ENCODE measurements at places on chromosomes 2 and 18.

- DNase-seq, result peak; percentile 19
Measured at GRCh38 chr18:44181951-44182747, 498.5 kb upstream of the SETBP1 start.

DNA sequence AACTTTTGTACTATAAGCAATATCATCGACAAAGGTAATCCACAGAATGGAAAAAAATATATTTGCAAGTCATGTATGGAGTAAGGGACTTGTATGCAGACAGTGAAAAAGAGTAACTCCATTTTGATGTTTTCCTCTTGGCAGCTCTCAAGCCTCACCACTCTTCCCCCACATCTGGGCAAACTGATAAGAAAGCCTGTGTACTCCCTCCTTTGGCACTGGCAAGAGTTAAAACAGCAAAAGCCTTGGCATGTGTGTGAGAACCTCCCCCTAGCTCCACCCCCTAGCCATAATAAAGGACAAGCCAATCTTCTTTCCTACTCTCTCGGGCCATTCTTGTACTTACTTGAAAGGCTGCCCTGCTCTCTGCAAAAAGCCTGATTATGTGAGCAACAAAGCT is 335.2 kb downstream of the LRATD1 start:
- DNase-seq, result no peak

- DNase-seq, result no peak
Measured at GRCh38 chr18:58670404-58671110, 708 bp upstream of the MALT1 start.

GRCh38 chr2:26581991-26582842 is 58.9 kb downstream of the CIB4 start:
- no peak for DNase-seq
